ENCODE measurements at places on chromosomes 12 and 14.

DNA sequence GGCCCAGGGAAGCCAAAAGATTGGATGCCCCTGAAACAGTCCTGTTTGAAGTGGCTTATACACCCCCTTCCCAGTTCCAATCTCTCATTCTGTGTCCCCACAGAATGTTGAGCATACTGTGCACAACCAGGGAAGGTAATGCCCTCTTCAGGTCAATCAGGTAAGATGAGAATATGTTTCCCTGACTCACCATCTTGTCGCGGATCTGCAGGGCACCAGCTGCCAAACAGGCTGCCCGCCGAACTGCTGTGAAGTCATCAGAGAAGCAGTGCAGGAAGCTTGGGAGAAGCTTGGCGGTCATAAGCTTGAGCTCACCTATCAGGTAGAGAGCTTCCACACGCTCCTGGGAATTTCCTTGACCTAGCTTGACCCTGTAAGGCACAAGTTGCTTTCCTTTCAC lies 9.6 kb downstream of the RIOX1 start:
- H3K4me1 ChIP-seq: peaks cover 2% of the 10 kb centered on the region
- no peak for DNase-seq
- H3K36me3 ChIP-seq: no peaks in the 10 kb centered on the region
- no peak overlapping the region for H3K4me3 ChIP-seq
- H3K27ac ChIP-seq: no peak overlapping the region
- no peaks in the 10 kb centered on the region for H3K27me3 ChIP-seq

- no peaks in the 10 kb centered on the region for H3K4me1 ChIP-seq
- H3K36me3 ChIP-seq: no peaks in the 10 kb centered on the region
- no peak overlapping the region for H3K4me3 ChIP-seq
- H3K27ac ChIP-seq: no peak overlapping the region
- H3K27me3 ChIP-seq: no peaks in the 10 kb centered on the region
These were observed 35.9 kb downstream of the FBLN5 start for GRCh38 chr14:91911474-91912032.

- no peak overlapping the region for H3K27ac ChIP-seq
- peak; percentile 90 for DNase-seq
- no peaks in the 10 kb centered on the region for H3K36me3 ChIP-seq
- H3K27me3 ChIP-seq: peaks cover 19% of the 10 kb centered on the region
- peak overlapping the region; percentile 55 for H3K4me3 ChIP-seq
These were observed 811.4 kb upstream of the TMEM132C start for GRCh38 chr12:127455347-127456265.

- no peak for DNase-seq
- H3K27me3 ChIP-seq: no peaks in the 10 kb centered on the region
- H3K27ac ChIP-seq: no peak overlapping the region
- H3K36me3 ChIP-seq: no peaks in the 10 kb centered on the region
- H3K4me1 ChIP-seq: no peaks in the 10 kb centered on the region
These were observed 34.4 kb downstream of the ITPR2 start for GRCh38 chr12:26798640-26799039.

- no peak for DNase-seq
- H3K27me3 ChIP-seq: no peaks in the 10 kb centered on the region
- no peaks in the 10 kb centered on the region for H3K4me1 ChIP-seq
- no peaks in the 10 kb centered on the region for H3K36me3 ChIP-seq
- no peak overlapping the region for H3K27ac ChIP-seq
- H3K4me3 ChIP-seq: no peak overlapping the region
These were observed 216.2 kb upstream of the RMST start for GRCh38 chr12:97246368-97246767.

- no peaks in the 10 kb centered on the region for H3K4me1 ChIP-seq
- H3K4me3 ChIP-seq: no peak overlapping the region
- H3K27me3 ChIP-seq: no peaks in the 10 kb centered on the region
- no peak overlapping the region for H3K27ac ChIP-seq
- H3K36me3 ChIP-seq: no peaks in the 10 kb centered on the region
These were observed 7.0 kb upstream of the ATXN2 start for GRCh38 chr12:111605911-111606766.

DNA sequence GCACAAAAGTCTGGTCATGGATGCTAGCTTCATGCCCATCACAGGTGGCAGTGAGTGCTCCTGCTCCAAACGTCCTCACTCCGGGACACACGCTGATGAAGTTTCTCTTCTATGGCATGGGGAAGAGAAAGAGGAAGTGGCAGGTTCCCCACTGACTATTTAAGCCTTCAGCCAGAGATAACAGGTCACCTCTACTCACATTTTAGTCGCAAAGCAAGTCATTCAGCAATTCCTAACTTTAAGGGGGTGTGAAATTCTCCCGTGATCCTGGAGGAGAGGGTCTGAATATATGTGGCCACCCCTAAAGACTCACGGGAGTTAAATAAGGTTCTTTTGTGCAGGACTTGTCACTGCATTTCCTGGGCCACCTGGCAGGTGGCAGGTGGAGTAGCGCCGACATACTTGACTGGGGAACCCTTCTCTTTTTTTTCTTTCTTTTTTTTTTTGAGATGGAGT lies 18.8 kb upstream of the RCOR1 start:
- no peaks in the 10 kb centered on the region for H3K27me3 ChIP-seq
- no peak for DNase-seq
- peaks cover 4% of the 10 kb centered on the region for H3K4me1 ChIP-seq

- DNase-seq: no peak
- H3K27me3 ChIP-seq: no peaks in the 10 kb centered on the region
- H3K27ac ChIP-seq: no peak overlapping the region
- H3K4me1 ChIP-seq: peaks cover 2% of the 10 kb centered on the region
- no peaks in the 10 kb centered on the region for H3K36me3 ChIP-seq
- H3K4me3 ChIP-seq: no peak overlapping the region
These were observed 45.5 kb upstream of the OVCH1 start for GRCh38 chr12:29543036-29543435.

DNA sequence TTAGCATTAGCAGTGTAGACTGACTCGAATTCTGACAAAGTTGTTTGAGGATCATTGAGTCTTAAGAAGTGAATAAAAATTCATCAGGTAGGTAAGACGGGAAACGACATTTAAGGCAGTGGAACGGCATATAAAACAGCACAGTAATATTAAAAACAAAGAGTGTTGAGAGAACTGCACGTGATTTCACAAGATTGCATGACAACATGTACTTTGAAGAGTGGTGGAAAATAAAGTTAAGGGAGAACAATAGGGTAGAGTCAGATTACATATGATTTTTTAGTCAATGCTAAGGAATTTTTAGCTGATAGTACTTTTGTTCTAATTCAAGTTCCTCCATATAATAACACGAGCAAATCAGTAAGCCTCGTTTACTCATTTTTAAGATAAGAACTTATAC lies 115.4 kb downstream of the SOX5 start:
- H3K27ac ChIP-seq: no peak overlapping the region
- no peaks in the 10 kb centered on the region for H3K27me3 ChIP-seq
- DNase-seq: no peak
- H3K36me3 ChIP-seq: no peaks in the 10 kb centered on the region
- no peak overlapping the region for H3K4me3 ChIP-seq

DNA sequence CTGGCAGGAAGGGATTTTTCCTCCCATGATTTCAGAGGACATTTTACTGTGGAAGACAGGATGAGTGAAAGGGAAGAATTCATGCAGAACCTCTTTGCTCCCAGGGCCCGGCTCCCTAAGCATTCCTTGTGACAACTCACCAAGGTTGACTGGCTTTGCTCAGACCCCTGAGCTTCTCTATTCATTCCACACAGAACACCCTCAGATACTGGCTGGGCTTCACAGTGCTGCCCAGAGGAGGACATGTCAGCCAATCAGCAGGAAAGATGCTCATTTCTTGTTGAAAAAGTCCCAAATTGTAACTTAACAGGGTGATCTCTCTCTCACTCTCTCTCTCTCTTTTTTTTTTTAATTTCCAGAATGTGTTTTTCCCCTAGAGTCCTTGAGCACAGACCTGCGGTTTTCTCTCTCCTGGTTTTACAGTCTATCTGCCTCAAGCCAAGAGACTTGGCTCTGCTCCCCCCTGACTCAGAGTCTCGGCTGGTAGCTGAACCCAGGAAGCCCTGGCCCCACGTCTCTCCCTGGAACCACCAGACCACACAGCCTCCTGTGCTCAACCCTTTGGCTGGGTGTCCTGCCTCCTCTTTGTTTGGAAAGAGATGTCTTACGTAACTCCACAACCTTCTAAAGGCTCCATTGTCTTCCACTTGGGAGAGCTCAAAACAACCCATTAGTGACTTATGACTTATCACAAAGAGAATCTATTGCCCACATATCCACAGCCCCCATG lies 43.9 kb downstream of the SSPN start:
- no peak overlapping the region for H3K4me3 ChIP-seq
- no peak overlapping the region for H3K27ac ChIP-seq
- no peaks in the 10 kb centered on the region for H3K27me3 ChIP-seq
- DNase-seq: no peak
